ENCODE measurements at places on chromosomes 1 and 21. TPM values are rescaled to one million over a fixed set of nuclear protein-coding genes. Genes with fewer than 3 reads are reported as not detected.

LAMC2 gene
- polyA plus RNA-seq, result not detected

BTBD19 gene
- polyA plus RNA-seq, result 0.07 TPM

SEC22B gene
- 22.1 TPM for polyA plus RNA-seq

CD101 gene
- 5.8 TPM for polyA plus RNA-seq

ICOSLG gene
- polyA plus RNA-seq, result 0.45 TPM

KCNK2 gene
- not detected for polyA plus RNA-seq

GRCh38 chr1:201602413-201603265, 63.7 kb downstream of the NAV1 start:
- DNase-seq, result no peak
- no peak overlapping the region for H3K27ac ChIP-seq
- no peaks in the 10 kb centered on the region for H3K27me3 ChIP-seq
- no peak overlapping the region for H3K4me3 ChIP-seq
- H3K36me3 ChIP-seq, result no peaks in the 10 kb centered on the region
- no peaks in the 10 kb centered on the region for H3K4me1 ChIP-seq

GRCh38 chr21:17784604-17785402, 34.4 kb downstream of the C21orf91 start:
- H3K4me1 ChIP-seq, result peaks cover 74% of the 10 kb centered on the region
- no peaks in the 10 kb centered on the region for H3K27me3 ChIP-seq
- peak overlapping the region; percentile 74 for H3K27ac ChIP-seq
- peak overlapping the region; percentile 31 for H3K4me3 ChIP-seq
- no peak for DNase-seq

- no peak overlapping the region for H3K4me3 ChIP-seq
- DNase-seq, result no peak
- no peaks in the 10 kb centered on the region for H3K27me3 ChIP-seq
- peaks cover 85% of the 10 kb centered on the region for H3K36me3 ChIP-seq
- H3K27ac ChIP-seq, result no peak overlapping the region
These were observed 41.5 kb upstream of the SDC3 start for GRCh38 chr1:30950053-30950452.

GRCh38 chr1:41558761-41559171, 74.3 kb upstream of the EDN2 start:
- no peak for DNase-seq
- H3K27me3 ChIP-seq, result no peaks in the 10 kb centered on the region
- H3K27ac ChIP-seq, result no peak overlapping the region
- no peaks in the 10 kb centered on the region for H3K4me1 ChIP-seq
- no peak overlapping the region for H3K4me3 ChIP-seq
- no peaks in the 10 kb centered on the region for H3K36me3 ChIP-seq

DNA sequence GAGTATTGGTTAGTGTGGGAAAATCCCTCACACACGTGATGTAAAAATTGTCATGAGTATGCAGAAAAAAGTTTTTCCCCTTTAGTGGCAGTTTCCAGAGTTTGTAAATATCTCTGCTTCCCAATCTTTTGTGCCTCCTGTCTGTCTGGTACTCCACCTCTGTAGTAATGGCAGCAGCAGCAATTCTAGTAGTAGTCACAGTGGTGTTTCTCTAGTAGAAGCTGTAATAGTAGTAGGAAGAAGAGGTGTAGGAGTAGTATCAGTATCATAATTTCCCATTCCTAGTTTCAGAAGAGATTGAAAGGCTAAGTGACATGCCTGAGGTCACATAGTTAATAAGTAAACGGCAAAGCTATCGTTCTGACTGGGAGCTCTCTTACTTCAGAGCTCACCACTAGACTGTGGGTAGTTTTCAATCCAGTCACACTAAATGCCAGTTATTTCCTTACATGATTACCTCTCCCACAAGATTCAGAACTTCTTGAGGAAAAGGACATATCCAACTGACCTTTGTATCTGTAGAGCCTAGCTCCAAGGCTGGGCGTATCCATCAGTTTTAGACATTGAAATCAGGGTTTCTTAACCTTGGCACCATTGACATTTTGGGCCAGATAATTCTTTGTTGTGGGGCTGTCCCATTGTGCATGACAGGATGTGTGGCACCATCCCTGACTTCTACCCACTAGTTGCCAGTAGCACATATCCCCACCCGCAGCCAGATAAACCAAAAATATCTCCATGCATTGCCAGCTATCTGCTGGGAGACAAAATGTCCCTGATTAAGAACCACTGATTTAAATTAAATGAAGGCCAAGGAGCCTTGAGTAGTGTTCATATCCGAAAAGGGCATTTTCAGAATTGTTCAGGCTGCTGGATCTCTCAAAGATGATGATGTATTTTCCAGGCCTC, 135.9 kb downstream of the FGGY start:
- H3K4me1 ChIP-seq, result no peaks in the 10 kb centered on the region
- H3K27ac ChIP-seq, result no peak overlapping the region
- DNase-seq, result no peak
- H3K27me3 ChIP-seq, result no peaks in the 10 kb centered on the region
- H3K36me3 ChIP-seq, result no peaks in the 10 kb centered on the region
- H3K4me3 ChIP-seq, result no peak overlapping the region

GRCh38 chr1:9151328-9151860, 22.5 kb upstream of the GPR157 start:
- H3K27me3 ChIP-seq, result no peaks in the 10 kb centered on the region
- H3K4me1 ChIP-seq, result no peaks in the 10 kb centered on the region
- no peak for DNase-seq
- H3K27ac ChIP-seq, result no peak overlapping the region
- H3K4me3 ChIP-seq, result no peak overlapping the region

GRCh38 chr1:41953291-41953690, 34.6 kb upstream of the HIVEP3 start:
- H3K36me3 ChIP-seq, result no peaks in the 10 kb centered on the region
- no peak overlapping the region for H3K27ac ChIP-seq
- no peaks in the 10 kb centered on the region for H3K27me3 ChIP-seq
- no peaks in the 10 kb centered on the region for H3K4me1 ChIP-seq

GRCh38 chr1:6090288-6090687, 44.6 kb downstream of the KCNAB2 start:
- H3K27me3 ChIP-seq, result no peaks in the 10 kb centered on the region
- no peaks in the 10 kb centered on the region for H3K4me1 ChIP-seq
- no peak overlapping the region for H3K27ac ChIP-seq
- no peak for DNase-seq
